ENCODE measurements at places on chromosomes 12 and 14.

DNA sequence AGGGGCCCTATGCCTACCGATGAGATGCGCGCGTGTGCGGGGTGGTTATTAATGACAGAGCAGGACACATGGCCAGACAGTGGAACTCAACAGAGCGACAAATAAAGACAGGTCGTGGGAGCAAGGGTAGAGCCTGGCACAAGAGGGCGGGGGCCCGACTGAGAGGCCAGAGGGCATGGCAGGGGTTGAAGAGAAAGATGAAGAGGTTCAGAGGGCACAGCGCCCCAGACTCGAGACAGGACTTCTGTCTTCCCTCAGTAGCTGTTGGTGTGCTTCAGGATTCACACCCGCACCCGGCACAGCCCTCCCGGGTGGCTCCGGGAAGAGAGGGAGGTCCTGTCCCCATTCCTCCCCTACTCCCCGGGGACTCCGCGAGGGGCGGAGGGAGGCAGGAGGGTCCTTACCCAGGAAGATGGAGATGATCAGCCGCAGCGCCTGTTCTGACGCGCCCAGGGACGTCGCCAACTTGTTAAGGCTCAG, 366 bp downstream of the LPCAT3 start:
- peak; percentile 43 for DNase-seq

- no peak for DNase-seq
Measured at GRCh38 chr12:91105807-91106206, 5.5 kb downstream of the LUM start.

- DNase-seq = no peak
Measured at GRCh38 chr12:32440120-32440865, 40.9 kb downstream of the FGD4 start.

GRCh38 chr12:70449074-70449752, 83.1 kb downstream of the KCNMB4 start:
- no peak for DNase-seq

- no peak for DNase-seq
Measured at GRCh38 chr12:117680312-117680711, 288.5 kb downstream of the KSR2 start.

GRCh38 chr12:104603545-104603973, 146.8 kb downstream of the CHST11 start:
- no peak for DNase-seq

DNA sequence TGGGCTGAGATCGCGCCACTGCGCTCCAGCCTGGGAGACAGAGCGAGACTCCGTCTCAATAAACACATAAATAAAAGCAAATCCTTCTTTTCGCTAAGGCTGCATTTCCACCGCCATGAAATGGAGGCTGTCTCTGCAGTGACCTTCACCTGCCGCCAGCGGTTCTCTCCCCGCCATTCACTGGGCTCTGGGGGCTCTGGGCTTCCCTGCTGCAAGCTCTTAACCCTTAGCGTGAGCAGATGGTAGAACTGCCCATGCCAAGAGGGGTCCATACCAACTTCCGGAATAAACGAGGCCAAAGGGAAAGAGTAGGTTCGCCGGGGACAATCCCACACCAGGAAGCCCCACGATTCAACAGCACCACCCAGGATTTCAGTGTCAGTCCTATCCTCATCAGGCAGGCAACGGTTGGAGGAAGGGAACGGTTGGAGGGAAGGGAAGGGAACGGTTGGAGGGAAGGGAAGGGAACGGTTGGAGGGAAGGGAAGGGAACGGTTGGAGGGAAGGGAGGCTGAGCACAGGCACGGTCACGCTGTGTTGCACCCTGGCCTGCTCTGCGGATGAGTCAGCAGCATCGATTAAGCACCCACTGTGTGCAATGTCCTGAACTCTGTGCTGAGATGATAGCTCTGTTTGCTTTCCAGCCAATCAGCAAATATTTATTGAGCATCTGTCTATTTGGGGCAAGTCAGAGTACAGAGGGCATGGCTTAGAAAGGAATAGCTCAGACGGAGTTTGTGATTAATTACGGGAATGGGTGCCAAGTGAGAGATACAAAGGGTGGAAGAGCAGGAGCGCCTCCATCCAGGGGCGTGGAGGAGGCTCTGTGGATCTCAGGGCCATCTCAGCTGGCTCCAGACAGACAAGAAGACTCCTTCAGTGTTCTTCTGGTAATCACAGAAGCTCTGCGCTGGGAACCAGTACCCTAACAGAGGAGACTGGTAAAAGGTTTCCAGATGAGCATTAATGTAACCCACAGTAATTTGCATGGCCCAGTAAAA, 77.9 kb downstream of the NINJ2 start:
- no peak for DNase-seq

- no peak for DNase-seq
Measured at GRCh38 chr14:87409393-87409792, 583.6 kb downstream of the GALC start.

- DNase-seq = no peak
Measured at GRCh38 chr14:68229423-68230100, 410.0 kb downstream of the RAD51B start.

- no peak for DNase-seq
Measured at GRCh38 chr12:119609358-119609757, 15.8 kb downstream of the TMEM233 start.

GRCh38 chr12:1059162-1059561, 68.1 kb downstream of the ERC1 start:
- DNase-seq = no peak

GRCh38 chr12:81359736-81360135, 281.9 kb downstream of the ACSS3 start:
- no peak for DNase-seq

DNA sequence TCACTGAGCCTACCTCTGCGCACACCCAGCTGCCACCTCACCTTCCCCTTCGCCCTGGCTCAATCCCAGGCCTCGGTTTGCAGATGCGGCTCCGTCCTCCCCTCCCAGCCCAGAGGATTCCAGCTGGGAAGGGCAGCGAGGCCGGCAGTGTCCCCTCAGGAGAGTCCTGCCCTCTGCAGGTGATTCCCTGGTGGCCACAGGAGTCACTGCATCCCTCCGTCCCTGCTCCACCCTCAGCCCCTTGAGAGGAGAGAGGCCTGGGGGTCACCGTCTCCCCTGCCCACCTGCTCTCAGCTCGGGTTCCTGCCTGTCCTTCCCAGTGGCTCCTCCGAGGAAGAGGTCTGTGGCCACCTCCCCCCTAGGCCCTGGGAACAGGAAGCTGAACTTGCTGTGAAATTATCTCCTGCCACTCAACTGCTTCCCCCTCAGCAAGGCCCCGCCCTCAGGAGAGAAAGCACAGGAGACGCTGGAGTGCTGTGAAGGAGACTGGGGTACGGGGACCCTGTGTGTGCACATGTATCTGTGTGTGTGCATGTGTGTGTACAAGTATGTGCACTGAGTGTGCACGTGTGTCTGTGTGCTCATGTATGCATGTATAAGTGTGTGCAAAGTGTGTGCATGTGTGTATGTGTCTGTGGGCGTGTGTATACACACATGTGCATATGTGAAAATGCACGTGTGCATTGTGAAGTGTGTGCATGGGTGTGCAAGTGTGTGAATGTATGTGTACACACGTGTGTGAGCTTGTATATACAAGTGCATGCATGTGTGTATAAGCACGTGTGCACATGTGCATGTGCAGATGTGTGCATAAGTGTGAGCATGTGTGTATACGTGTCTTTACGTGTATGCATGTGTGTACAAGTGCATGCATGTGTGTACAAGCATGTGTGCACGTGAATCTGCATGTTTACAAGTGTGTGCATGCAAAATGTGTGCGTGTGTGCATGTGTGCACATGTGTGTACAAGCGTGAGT, 13.2 kb upstream of the GALNT9 start:
- DNase-seq = no peak

DNA sequence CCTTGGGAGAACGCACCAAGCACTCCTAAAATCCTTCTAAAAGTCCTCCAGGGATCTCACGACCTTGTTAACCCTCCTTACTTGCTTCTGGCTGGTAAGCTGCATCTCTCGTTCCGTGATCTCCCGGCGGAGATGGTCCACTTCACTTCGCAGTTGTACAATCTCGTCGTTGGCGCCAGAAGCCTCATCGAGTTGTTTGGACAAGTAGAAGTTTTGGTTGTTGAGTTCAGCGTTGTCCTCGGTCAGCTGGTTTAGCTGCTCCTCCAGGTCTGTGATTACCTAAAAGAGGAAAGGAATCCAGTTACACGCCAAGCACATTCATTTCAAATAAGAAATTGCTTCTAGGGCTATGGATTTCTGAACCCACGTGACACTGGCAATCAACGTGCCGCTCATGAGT, 67.1 kb downstream of the PRKAB1 start:
- no peak for DNase-seq

GRCh38 chr14:103427485-103428443, 42.5 kb downstream of the MARK3 start:
- no peak for DNase-seq

- DNase-seq = no peak
Measured at GRCh38 chr14:98612434-98613200, 659.4 kb downstream of the BCL11B start.

DNA sequence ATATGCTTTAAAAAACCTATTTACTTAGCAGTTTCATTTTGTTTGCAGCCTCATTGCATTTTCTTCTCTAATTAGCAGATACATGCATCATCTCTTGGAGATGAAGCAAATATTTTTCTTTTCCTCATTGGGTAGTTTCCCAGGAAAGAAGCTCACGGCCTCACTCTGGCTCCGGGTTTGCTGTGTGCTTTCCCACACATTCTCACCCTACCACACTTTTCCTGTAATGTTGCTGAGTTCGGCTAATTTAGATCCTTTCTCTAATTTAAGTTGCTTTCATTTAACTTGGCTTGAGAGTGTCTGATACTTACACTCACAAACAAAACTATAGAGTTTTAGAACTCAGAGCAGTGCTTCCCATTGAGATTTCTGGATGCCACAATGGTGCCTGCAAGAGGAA, 928.2 kb downstream of the NRXN3 start:
- no peak for DNase-seq

GRCh38 chr12:63400718-63401117, 249.7 kb upstream of the AVPR1A start:
- DNase-seq = no peak

- DNase-seq = no peak
Measured at GRCh38 chr12:51863933-51864832, 15.7 kb upstream of the FIGNL2 start.

DNA sequence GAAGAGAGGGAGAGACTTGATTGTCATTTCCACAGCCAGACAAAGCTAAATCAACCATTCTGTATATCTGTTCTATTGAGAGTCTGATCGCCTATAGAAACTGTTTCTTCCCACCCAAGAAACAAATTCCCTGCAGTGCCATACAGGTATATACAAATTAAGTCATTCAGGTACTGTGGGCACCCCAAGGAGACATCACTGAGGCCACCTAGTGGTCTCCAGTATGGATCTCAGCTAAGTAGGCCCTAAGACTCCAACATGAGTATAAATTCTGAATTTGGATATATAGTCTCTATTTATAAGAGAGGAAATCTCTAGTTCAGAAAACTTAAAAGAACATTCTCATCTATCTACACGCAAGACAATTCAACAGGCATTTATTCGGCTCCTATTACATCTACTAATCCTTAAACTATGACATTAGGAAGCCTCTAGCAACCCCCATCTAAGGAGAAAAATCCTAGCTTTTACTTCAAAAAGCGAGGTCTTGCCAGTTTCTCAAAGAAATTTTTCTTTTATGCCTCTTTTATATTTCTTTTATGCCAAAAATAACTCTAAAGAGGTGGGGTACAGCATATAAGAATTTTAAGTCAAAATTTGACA, 62.6 kb downstream of the DCAF5 start:
- DNase-seq = no peak

DNA sequence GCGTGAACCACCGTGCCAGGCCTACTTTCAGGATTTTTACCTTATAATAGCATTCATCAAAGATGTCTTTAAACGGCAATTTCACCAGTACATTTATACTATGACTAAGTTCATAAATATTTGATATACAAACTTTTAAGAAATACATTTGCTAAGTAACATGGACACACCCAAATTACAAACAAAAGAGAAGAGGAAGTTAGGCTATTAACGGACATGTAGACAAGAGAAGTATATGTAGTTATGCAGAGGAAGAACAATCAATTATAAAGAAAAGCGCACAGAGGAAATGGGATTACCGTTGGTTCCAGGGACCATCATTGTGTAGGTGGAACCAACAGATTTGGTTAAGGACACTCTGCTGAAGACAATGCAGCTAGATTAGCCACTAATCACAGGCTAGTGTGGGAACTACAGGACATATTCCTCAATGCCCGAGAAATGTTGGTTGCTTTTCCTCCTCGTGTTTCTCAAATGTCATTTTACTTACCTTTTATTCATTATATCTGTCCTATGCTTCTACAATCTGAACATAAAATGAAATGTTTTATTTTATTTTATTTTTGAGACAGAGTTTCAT, 24.0 kb upstream of the PKP2 start:
- DNase-seq = no peak

DNA sequence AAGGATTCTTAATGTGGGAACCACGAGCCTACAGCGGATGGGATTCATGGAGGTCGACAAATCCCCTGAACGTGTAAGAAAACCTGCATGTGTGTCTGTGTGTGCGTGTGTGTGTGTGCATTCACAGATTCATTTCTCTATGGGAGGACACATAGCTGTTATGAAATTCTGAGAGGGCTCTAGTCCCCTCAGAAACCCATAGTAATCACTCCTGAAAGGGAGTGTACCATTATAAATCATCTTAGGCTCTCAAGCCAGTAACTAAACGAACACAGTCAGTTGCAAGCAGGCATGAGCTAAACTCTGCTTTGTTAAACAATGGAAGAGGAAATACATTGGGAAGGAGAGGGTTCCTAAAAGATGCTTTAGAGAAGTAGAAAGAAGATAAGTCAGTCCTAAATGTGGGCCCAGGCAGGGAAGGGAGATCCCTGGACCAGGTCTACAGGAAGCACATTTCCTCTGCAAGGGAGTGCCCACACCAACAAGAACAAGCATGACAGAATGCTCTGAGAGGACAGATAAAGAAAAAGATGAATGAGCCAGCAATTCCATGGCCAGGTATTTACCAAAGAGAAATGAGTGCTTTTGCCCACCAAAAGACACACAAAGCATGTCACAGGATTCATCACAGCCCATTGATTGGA, 91.3 kb downstream of the ITPR2 start:
- no peak for DNase-seq

DNA sequence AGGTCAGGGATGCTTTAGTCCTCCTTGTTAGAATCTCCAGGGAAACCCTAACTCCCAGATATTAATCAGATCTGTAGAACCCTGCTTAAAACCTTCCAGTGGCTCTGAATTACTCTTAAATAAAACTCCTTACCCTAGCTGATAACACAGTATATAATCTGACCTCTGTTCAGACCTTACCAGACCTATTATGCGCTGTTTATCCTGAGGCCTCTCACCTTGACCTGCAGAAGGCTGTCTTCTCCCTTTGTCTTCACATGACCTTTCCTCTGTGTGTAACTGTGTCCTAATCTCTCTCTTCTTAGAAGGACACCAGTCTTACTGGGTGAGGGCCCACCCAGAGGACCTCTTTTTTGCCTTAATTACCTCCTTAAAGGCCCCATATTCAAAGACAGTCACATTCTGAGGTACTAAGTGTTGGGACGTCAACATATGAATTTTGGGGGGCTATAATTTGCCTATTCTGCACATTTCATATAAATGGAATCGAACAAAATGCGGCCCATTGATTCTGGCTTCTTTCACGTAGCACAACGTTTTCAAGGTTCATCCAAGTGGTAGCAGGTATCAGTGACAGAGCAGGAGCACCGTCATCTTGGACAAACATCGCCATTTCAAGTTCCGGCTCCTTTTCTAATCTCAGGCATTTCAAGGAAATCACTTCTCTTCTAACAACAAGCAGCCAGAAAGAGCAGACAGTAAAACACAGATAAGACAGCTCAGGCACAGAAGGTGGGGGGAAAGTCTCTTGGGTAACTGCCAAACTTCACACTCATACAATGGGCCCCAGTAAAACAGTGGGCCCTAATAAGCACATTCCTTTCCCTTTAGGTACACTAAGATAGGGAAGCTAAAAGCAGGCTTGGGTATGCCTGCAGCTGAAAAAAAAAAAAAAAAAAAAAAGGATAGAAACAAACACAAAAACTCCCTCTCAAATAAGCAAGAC, 200.2 kb upstream of the NUDT4 start:
- no peak for DNase-seq
